ENCODE measurements at places on chromosomes 1 and 21.

DNA sequence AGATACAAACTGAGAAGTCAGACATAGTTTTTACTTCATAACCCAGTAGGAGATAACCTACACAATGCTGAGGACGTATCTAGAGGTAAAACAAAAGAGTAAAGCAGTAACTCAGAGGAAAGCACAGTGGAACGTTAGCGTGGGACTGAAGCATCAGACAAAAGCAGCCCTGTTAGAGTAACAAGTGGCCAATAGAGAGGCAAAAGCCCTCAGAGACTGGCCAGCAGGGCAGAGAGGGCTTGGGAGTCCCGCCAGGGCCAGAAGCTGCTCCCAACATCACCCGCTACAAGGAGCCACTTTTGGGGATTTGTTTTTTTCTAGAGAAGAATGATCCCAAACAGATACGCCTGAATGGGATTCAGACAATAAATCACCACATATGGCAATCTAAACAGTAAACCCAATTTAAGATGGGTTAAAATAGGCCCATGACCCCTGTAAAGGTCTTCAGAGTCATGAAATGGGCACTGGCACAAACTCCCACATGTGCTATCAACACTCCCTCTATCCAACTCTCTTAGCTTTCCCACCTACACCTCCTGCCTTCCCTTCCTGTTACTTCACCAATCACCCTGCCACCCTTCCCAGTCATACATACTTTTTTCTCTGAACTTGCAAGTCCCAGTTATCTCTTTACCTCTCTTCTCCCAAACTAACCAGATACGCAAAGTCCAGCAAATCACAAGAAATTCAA lies 17.2 kb downstream of the TADA1 start:
- DNase-seq, result no peak

DNA sequence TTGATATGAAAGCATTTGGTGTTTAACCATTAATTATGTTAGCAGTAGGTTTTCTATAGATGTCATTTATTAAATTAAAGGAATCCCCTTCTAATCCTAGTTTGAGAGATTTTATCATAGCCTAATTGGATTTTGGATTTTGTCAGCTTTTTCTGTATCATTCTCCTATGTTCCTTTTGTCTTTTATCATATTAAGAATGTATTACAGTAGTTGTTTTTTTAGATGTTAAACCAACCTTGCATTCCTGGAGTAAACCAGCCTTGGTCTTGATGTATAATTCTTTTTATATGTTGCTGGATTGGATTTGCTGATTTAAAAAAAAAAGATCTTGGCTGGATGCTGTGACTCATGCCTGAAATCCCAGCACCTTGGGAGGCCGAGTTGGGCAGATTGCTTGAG lies 5.6 kb downstream of the SETDB1 start:
- no peak for DNase-seq

DNA sequence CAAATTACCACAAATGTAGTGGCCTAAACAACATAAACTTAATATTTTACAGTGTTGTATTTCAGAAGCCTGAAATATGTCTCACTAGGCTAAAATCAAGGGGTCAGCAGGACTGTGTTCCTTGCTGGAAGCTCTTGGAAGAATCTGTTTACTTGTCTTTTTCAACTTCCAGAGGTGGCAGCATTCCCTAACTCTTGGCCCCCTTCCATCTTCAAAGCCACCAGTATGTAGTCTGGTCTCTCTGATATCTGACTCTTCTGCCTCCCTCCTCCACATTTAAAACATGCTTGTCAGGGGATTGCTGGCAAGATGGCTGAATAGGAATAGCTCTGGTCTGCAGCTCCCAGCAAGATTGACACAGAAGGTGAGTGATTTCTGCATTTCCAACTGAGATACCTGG lies 567.5 kb downstream of the PLA2G4A start:
- DNase-seq, result no peak

DNA sequence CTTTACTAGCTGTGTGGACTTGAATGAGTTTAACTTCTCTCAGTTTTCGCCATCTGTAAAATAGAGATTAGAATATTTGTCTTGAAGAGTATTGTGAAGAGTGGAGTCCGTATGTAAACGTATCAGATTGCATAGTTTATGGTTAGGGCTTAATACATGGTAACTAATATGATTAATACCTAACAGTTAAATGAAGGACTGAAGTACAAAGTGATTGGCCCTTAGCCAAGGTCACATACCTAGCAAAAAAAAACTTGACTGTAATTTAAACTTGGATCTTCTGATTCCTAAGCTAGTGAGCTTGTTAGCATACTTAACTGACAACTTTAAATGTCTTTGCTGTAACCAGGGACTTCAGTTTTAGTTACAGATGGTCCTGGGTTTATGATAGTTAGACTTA lies 1.9 kb downstream of the GIPC2 start:
- DNase-seq, result no peak

GRCh38 chr1:246492611-246493245 lies 14.4 kb downstream of the SMYD3 start:
- DNase-seq, result no peak

DNA sequence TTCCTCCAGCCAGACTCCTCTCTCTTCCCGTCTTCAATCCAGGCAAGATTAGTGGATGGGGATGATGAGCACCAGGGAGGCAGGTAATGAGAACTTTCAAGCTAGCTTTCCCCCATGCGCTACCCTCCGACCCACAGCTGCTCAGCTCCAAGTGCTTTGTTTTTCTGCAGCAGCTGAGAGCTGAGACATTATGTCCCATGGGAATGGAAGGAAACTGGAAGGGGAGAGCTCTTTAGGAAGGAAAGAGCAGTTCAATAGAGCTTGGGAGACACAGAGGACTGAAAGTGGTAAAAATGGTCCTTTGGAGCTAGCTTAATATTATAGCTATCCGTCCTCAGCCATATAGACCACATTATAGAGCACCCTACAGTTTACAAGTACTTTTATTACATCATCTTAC lies 39.8 kb downstream of the RAB3B start:
- no peak for DNase-seq

DNA sequence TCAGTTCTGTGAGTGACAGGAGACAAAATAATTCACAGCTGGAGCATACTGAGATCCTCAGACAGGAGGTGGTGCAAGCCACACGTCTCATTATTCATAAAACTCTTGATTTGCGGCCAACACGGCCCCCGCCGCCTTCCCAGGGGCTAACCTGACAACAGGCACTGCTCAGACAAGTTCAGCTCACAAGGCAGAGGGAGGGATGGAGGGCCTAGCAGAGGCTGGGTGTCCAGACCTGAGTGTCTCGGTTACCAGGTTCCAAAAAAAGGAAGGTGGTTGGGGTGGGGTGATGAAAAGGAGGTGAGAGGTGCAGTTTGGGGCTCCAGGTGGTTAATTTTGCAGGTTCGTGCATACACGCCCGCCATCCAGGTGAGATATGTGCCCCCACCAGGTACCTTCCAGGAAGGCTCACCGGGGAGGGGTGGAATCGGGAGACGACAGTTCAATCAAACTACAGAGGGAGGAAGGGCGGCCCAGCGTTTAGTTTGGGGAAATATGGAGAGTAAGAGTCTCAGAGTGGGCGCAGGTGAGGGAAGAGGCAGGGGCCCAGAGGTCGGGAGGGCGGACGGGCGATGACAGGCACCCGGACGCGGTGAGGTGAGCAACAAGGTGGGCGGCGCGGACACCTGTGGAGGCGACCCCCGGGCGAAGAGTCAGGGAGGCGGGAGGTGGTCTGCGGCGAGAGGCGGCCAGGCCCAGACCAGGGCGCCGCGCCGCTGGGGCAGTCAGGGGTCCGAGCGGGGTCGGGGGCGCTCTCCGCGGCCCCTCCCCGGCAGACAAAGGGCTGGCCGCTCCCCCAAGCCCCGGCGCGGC lies 629 bp downstream of the CTNNBIP1 start:
- no peak for DNase-seq

DNA sequence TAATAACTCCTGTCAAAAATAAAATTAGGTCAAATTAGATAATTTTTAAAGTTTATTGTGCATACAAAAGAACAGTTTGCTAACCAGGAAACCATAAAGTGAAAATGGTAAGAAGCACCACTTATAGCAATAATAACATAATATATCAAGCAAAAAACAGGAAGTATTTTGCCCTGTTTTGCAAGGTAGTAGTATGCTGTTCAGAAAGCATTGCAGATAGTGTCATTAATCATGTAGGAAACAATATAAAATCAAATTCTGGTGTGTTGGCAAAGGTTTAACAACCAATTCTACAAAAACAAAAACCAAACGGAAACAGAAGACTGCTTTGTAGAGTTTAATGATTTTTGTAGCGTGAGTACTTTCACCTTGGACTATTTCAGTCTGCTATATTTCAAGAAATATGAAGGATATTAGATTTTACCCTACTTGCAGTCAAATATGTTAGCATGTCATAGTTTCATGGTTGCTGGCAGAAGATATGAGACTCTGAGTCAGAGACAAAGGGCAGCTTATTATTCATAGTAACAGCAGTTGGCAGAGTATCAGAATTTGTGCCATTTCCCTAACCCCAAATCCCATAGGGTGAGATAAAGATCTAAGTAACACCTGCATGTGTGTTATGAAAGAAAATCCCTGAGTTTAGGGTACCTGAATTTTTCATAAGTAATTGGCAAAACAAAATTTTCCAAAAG lies 729.0 kb upstream of the BRINP3 start:
- no peak for DNase-seq

DNA sequence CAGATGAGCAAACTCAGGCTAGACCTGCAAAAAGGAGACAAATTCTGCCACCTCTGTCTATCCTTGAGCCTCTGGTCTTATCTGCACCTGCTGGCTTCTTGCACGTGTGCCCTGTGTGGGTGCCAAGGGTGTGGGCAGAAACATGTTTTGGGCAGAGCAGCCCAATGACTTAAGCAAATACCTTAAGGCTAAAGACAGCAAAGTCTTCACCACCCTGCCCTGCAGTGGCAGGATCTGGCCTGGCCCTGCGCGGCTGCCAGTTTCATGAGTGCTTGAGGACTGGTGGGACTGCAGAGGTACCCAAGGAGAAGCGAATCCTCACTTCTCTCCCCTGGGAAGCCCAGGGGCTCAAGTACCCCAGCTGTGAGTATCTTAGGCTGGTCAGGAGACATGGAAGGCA lies 3.8 kb upstream of the SLC26A9 start:
- DNase-seq, result no peak

DNA sequence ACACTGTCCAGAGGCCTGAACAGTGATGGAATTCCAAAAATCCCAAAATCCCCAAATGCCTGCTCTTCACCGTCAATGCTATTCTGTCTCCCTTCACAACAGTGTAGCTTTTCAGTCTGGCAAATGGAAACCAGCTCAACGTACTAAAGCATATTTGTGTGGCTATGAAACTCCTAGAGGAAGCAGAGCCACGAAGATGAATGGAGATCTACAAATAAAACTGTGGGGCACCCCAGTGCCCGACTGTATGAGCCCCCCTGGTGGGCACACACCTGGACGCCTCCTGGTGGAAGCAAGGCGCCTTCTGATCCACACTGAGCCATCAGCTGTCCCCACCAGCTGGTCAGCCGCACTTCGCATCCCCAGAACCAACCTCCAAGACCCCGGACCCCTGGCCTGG lies 129.1 kb upstream of the SOD1 start:
- no peak for DNase-seq

DNA sequence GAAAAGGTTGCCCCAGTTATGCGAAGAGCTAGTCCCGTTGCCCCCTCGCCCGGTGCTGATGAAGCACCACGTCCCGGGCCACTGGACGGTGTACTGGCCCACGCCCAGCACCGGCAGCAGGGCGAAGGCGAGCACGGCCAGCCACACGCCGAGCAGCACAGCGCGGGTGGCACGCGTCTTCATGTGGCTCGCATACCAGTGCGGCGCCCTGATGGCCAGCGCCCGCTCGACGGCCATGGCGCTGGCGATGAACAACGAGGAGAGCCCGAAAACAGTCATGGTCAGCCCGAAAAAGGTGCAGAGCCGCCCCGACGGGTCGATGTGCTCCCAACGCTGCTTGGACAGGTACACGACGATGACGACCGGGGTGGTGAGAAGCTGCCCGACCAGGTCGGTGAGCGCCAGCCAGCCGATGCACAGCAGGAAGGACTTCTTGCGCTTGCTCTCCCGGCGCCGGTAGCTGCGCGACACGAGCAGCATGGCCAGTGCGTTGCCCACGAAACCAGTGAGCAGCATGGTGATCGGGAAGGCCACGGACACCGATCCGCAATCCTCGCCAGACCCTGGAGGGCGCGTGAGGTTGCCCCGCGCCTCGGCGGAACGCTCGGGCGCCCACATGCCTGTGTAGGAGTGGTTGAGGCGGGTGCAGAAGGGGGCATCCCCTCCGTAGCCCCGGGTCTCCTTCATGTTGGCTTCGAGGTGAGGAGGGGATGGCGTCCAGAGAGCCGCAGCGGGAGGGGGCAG lies 553 bp downstream of the PTGER3 start:
- peak; percentile 27 for DNase-seq

DNA sequence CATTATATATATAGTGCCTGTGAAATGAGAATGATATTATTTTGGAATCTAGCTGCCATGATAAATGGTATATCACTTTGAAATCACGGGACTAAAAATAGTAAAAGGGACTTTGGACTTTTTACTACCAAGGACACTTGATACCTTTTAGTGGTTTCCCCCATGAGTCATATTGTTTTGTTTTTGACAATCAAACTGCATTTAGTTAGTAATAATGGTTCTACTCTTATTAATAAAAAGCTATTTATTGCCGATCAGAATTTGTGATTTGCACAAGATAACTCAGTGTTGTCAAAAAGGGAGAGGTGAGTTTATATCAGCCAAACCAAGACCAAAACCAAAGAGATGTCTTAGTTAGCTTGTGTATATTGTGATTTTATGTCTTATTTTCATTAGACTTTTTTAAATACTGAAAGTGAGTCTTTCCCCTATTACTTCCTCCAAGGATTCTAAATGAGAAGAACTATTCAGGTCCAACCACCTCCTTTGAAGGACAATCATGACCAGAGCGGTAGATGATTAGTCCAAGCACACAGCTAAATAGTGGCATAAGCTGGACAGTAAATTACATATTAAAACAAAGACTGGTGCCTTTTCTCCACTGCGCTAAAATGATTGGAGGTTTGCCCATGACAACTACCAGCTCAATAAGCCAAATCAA lies 281.7 kb upstream of the ESRRG start:
- DNase-seq, result no peak

DNA sequence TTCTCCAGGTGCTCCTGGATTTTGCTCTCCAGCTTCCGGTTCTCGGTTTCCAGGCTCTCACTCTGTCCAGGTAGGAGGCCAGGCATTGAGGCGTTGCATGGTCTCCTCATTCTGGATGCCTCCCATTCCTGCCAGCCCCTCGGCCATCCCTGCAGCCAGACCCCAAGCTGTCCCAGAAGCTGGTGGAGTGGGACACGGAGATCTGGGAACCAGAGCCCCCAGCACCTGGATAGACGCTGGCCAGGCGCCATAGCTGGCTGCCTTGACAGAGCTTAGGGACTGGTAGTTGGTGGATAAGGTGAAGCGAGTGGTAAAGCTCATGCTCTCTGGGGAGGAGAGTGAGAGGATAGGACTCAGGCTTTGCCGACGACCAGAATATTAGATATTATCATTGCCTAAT lies 29.6 kb downstream of the RAP1A start:
- no peak for DNase-seq

GRCh38 chr1:45884700-45885099 lies 81.3 kb downstream of the MAST2 start:
- DNase-seq, result no peak

Data from GM12891 (cell line).